ENCODE measurements at places on chromosomes 6 and 20.

DNA sequence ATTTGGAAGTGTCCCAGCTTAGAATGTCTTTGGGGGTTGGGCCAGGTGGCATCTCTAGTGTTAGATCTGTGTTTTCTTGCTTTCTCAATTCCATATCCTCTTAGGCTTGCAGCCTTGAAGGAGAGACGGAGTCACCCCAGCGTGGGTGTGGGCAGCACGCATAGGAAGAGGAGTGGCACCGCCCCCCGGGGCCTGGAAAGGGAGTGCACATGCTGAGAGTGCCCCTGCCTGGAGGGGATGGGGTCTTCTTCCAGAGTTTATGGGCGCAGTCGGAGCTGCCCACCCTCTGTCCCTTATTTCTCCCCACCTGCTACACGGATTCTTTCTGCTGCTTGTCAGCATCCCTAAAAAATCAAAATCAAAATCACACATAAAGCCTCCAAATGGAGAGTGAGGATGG is 309.7 kb downstream of the QKI start:
- no peak for DNase-seq

GRCh38 chr6:87714093-87714842 is 12.2 kb upstream of the AKIRIN2 start:
- peak; percentile 39 for DNase-seq

- DNase-seq: no peak
Measured at GRCh38 chr6:25181350-25181724, 97.8 kb upstream of the CARMIL1 start.

- no peak for DNase-seq
Measured at GRCh38 chr6:119495230-119495683, 145.7 kb upstream of the MAN1A1 start.

- no peak for DNase-seq
Measured at GRCh38 chr6:164102693-164103092, 688.2 kb downstream of the QKI start.

DNA sequence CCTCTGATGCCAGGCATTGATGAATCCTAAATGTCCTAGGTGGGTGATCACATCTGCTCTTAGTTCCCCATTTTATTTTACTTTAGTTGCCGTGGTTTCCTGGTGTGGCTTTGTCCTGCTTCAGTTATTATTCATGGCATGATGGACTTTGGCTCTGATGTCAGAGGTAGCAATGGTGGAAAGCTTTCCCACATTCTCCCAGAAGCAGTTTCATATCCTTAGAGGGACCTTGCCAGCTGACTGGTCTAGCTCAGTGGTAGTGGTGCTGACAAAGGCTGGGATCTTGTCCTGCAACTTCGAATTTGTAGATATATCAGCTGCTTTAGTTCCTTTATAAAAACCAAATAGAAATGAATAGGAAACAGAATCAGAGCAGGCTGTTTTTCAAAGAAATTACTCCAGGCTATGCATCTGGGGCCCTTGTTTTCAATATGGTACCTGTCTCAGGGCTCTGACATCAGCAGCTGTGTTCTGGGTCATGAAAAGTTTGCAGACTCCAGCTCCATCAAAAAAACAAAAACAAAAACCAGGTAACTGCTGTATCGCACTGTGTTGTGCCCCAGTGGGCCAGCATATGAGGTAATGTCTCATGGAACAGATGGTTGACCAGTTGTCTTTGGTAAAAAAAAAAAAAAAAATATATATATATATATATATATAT is 133.7 kb downstream of the PLCB4 start:
- DNase-seq: no peak

DNA sequence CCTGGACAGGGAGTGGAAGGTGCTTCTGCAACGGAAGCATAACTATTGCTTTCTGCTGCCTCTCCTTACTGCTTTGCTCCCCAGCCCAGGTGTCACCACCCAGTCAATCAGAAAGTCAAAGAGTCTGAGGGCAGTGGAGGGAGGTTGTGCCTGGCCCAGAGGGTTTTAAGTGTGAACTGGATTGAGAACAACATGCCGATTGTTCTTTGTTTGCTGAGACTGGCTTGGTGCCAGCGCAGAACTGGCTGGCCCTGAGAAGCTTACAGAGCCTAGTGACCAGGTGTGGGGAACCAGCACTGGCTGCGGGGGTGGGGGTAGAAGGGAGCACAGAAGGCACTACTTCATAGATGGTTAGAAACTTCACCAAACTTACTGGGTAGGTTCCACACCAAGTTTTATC is 31.1 kb upstream of the ENPP4 start:
- DNase-seq: no peak

GRCh38 chr6:111870742-111871064 is 2.5 kb downstream of the FYN start:
- no peak for DNase-seq

GRCh38 chr6:9583753-9584352 is 831.0 kb downstream of the TFAP2A start:
- DNase-seq: no peak

- DNase-seq: no peak
Measured at GRCh38 chr6:140567466-140567865, 1193.0 kb upstream of the CITED2 start.

- DNase-seq: no peak
Measured at GRCh38 chr6:169702840-169703246, 917 bp downstream of the C6orf120 start.

GRCh38 chr20:8020314-8021079 is 936 bp upstream of the TMX4 start:
- no peak for DNase-seq

DNA sequence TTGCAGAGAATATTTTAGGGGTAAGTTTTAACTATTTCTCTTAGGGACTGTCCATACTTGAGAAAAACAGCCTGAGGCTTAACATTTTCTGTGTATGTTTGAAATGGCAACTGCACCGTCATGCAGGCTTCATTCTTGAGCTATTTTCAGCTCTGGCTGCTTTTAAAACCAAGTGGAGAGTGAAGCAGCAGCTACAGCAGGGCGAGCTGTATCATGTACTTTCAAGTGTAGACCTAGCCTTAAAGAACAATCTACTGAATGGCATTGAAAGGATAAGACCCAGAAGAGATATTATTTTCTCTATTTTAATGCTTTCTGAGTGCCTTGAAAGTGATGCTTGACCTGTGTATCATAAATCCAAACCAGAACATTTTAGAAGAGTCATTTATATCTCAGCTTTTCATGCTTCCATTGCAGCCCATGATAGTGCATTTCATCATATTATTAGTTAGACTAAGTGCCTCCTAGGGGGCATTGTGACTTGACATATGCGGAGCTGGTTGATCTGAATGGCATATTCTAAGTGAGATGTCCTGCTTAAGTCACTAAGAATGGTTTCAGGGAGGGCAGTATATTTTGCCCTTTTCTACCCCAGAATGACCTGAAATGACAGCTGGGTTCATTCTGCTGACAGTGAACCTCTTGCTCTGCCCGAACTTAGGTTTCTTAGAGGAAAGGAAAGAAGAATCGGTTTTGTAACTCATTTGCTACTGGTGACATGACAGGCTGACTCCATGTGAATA is 85.3 kb downstream of the NKAIN2 start:
- no peak for DNase-seq

DNA sequence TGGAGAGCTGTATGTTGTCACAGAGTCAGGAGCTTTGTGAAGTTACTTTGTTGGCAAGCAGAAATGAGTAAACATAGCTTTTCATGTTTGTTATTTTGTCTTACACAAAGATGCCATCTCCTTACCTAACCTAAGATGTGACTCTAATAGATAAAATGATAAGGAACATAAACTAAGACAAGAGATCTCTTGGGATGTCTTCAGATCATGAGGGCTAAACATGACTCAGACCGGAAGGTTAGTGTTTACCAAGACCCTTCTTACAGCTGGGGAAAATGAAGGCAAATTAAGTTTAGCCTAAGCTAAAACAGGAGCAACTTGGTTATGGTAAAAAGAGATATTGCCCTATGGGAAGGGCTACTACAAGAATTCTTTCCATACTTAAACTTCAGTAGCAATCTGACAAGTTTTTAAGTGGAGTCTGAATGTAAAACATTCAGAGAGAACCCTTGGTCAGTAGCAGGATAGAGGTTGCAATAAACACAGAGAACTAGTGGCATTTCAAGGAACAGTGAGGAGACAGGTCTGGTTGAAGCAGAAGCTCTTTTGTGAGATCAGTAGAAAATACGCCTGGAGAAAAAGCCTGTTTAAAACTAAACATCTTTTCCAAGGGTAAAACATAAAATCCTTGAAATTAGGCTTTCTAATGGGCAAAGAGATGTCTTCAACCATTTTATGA is 29.9 kb downstream of the SGK1 start:
- DNase-seq: peak; percentile 37

GRCh38 chr20:50413088-50413500 is 97.1 kb upstream of the PTPN1 start:
- peak; percentile 33 for DNase-seq

- no peak for DNase-seq
Measured at GRCh38 chr20:62246872-62247652, 8.7 kb downstream of the OSBPL2 start.

- DNase-seq: no peak
Measured at GRCh38 chr20:22801528-22801927, 217.2 kb upstream of the FOXA2 start.

DNA sequence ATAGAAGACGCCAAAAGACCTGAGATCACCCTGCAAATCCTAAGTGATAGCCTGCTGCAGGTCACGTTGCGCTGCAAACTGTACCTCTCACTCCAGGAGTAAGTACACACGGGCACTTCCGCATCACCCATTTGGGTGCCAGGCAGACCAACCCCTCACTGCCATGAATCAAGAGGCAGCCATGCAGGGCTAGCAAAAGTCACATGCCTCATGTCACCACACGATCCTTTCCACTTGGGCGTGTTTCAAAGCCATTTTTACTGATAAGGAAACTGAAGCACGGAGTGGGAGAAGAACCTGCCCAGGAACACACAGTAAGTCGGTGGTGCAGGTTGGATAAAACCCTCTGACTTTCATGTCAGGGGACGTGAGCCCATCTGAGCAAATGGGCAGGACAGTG is 37.0 kb downstream of the BPIFB1 start:
- no peak for DNase-seq

GRCh38 chr6:16374461-16375200 is 136.2 kb downstream of the GMPR start:
- DNase-seq: peak; percentile 85

DNA sequence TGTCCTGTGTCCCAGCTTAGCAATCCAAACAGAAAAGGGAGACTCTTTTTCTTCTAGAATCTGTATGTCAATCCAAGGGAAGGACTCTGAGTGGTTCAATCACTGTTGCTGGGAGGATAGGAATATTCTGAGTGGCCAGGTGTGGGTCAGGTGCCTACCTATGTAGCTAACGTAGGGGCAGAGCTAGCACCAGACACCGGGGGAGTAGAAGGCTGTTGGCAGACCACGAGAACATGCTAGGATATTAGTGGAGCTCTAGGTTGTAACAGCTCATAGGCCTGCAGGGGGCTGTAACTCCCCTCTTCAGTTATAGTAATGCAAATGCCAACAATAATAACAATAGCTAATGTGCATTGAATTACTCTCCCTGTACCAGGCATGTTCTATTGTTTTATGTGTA is 39.8 kb upstream of the EPB41L1 start:
- DNase-seq: no peak

- peak; percentile 88 for DNase-seq
Measured at GRCh38 chr6:134235937-134236751, 81.8 kb downstream of the SGK1 start.

DNA sequence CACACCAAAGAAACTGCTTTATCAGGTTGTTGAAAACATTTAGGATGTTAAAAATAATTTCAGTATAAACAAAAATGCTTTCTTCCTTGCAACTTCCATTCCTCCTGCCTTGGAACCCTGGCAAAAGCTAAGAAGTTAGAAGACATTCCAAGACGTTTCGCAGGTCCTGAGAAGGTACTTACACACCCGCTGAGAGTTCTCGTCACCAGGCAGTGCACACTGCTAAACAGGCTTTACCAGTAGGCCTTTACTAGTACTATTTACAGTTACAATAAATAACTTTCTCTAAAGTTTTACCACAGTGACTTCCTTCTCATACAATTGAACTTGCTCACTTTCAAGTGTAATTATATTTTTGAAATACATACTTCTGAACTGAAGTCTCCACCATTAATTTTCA is 81.4 kb upstream of the RPS6KA2 start:
- no peak for DNase-seq

- DNase-seq: no peak
Measured at GRCh38 chr20:17836303-17836861, 132.2 kb downstream of the SNX5 start.

DNA sequence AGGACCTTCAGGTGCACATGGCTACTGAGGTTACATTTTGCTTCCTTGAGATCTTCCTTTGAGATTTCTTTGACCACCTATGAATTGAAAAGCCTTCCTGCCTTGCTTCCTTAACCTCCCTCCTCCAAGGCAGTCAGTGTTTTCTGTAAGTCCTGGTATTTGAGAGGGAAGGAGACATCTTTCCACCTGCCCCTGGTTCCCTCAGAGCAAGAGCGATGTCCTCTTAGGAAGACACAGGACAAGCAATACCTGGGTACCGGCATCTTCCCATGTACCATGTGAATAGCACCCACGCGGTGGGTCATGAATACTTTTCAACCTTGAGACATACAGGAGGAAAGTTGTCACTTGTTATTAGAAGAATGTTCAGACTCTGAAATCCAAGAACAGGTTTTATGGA is 37.1 kb downstream of the GINS1 start:
- no peak for DNase-seq

GRCh38 chr20:5393218-5393870 is 76.6 kb upstream of the PROKR2 start:
- no peak for DNase-seq

DNA sequence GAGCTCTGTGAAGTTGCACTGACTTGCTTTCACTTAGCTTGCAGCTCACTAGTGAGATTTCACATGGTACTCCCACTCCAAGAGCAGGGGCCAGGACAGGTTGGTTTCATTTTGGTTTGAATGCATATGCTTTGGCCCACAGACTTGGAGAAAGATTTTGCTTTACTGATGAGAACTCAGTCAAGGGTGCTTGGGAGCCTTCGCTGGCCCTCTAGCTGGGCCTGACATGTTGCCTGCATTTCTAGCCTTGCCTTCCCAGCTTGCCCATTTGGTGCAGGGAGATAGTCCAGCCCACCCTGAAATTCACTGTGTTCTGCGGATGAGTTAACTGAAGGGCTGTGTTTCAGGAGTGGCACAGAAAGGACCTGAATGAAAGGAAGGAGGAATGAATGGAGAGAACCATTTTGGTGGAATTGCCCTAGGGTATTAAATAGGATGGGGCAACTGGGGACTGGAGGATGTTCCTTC is 1.9 kb downstream of the SGK1 start:
- no peak for DNase-seq

GRCh38 chr6:27468334-27468733 is 4.6 kb downstream of the ZNF184 start:
- DNase-seq: no peak

Data from inflammatory macrophage treated with lipopolysaccharide for 1 hour (primary cell).